ENCODE measurements at places on chromosomes 7 and 10.

GRCh38 chr7:77320137-77320536 is 96.0 kb downstream of the GSAP start:
- no peak for DNase-seq

- DNase-seq = no peak
Observed at GRCh38 chr10:1978584-1978983, 241.3 kb upstream of the ADARB2 start.

- DNase-seq = no peak
Observed at GRCh38 chr7:16929146-16929762, 47.5 kb upstream of the AGR3 start.

GRCh38 chr7:37526623-37527022 is 78.0 kb upstream of the ELMO1 start:
- DNase-seq = no peak

DNA sequence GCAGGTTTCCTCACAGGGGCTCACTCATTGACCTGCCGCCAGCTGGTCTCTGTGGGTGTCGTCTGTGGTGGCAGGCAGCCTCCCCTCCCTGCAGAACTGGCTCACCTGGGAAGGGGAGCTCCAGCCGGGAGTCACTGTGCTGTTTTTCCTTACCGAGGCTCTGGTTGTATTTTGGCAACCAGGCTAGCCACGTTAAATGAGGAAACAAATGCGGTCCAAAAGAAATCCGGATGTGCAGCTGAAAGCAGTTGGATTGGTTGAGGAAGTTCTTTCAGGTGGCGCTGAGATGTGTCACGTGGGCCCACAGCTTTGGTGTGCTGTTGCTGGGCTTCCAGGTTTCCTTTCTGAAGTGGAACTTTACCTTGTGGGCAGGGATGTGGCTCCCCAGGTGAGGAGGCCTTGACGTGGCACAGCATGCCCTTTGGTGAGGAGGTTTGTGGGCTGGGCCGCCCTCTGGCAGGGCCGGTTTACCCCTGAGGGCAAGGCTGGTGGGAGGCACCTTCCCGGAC is 14.2 kb downstream of the MTURN start:
- DNase-seq = no peak

- DNase-seq = no peak
Observed at GRCh38 chr7:43554423-43554822, 28.5 kb upstream of the STK17A start.

DNA sequence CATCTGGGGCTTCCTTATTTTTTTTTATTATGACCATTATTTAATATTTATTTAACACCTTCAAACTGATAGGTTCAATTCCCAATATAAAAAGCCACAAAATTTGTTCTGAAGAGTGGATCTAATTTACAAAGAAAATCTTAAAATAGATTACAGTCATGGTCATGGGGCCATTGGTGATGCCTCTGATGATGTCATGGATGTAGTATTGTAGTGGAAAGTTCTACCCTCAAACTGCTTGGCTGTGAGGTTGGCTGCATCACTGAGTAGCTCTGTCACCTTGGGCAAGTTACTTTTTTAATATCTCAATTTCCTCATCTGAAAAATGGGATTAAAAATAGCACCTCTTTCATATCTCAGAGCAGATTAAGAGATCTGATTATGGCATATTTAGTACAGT is 128.5 kb downstream of the DKK1 start:
- DNase-seq = no peak

- DNase-seq = no peak
Observed at GRCh38 chr7:126689037-126689436, 563.7 kb downstream of the GRM8 start.

GRCh38 chr10:129093641-129094040 is 373.4 kb upstream of the MGMT start:
- DNase-seq = no peak

- DNase-seq = no peak
Observed at GRCh38 chr10:84114088-84114667, 25.1 kb upstream of the GHITM start.

GRCh38 chr7:137658190-137658900 is 188.4 kb downstream of the DGKI start:
- DNase-seq = no peak

- no peak for DNase-seq
Observed at GRCh38 chr7:140526214-140526613, 46.9 kb upstream of the MKRN1 start.

GRCh38 chr7:109259151-109259550 is 689.5 kb downstream of the DNAJB9 start:
- DNase-seq = no peak

DNA sequence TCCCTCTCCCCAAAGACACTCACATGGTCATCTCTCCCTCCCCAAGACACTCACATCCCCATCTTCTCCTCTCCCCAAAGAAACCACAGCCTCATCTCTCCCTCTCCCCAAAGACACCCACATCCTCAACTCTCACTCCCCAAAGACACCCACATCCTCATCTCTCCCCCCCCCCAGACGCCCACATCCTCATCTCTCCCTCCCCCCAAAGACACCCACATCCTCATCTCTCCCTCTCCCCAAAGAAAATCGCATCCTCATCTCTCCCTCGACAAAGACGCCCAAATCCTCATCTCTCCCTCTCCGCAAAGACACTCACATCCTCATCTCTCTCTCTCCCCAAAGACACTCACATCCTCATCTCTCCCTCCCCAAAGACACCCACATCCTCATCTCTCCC is 31.5 kb downstream of the INSIG1 start:
- DNase-seq = no peak

- no peak for DNase-seq
Observed at GRCh38 chr7:105666324-105666723, 85.0 kb upstream of the EFCAB10 start.

GRCh38 chr7:122013065-122013464 is 131.0 kb downstream of the AASS start:
- peak; percentile 4 for DNase-seq

- no peak for DNase-seq
Observed at GRCh38 chr7:97871659-97872024, 566 bp downstream of the ASNS start.

- no peak for DNase-seq
Observed at GRCh38 chr10:100811261-100811660, 65.9 kb downstream of the PAX2 start.

GRCh38 chr10:98536551-98536950 is 89.8 kb upstream of the HPS1 start:
- no peak for DNase-seq

DNA sequence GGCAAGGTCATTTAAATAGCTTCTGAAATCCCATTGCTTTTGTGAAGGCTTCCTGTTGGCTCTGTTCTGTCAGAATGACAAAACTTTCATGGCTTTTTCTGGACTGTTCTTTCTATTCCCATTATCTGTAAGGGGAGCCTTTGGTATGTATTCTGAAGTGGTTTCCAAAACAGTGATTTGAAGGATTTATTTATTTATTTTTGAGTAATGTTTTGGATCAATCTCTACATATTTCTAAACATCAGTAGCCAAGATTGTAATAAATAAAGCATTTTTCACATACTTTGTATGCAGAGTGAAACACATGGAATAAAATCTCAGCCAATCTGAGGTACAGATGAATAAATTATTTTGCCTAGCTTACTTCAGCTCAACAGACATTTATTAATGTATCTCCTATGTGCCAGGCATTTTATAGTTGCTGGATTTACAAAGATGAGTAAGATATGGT is 121.1 kb downstream of the BBS9 start:
- no peak for DNase-seq

DNA sequence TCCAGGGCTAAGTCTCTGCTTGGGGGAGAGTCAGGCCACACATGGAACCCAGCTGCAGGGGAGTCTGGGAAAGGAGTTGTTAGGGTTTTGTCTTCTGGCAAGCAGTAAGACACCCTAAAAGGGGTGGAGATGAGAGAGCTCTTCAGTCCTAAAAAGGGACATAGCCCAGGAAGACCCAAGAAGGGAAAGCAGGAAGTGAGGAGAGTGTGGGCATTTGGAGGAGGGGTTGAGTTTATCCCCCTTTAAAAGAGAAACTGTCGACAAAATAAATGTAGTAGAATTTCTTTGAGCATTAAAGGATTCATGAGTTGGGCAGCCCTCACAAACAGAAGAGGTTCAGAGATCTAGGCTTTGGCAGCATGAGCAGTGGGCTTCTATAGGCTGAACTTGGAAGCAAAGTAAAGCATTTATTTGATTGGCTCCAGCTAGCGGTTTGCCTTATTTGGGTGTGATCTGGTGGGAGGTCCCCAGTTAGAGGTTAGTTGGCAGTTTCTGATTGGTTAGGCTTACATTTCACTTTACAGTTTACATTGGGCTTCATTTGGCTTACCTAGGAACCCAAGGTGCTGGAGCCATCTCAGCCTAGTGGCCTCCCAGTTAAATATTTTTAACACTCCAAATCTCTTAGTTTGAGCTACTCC is 246.7 kb downstream of the CAMK1D start:
- no peak for DNase-seq

GRCh38 chr10:132711613-132712121 is 74.3 kb downstream of the NKX6-2 start:
- no peak for DNase-seq

DNA sequence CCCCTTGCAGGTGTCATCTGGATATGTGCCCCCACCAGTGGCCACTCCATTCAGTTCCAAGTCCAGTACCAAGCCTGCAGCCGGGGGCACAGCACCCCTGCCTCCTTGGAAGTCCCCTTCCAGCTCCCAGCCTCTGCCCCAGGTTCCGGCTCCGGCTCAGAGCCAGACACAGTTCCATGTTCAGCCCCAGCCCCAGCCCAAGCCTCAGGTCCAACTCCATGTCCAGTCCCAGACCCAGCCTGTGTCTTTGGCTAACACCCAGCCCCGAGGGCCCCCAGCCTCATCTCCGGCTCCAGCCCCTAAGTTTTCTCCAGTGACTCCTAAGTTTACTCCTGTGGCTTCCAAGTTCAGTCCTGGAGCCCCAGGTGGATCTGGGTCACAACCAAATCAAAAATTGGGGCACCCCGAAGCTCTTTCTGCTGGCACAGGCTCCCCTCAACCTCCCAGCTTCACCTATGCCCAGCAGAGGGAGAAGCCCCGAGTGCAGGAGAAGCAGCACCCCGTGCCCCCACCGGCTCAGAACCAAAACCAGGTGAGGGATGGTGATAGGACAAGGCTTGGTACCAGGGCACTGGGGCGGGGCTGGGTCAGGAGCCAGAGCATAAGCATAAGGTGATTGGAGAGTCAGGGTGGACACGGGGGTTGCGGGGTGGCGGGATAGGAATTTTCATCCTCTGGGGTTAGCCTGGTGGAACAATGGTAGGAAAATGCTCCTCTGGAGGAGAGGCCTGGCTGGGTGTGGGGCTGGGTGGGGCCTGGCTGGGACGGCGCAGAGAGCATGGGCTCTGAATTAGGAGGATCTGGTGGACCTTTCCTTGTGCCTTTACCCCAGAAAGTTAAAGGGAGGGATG is 1.9 kb downstream of the ZYX start:
- no peak for DNase-seq

DNA sequence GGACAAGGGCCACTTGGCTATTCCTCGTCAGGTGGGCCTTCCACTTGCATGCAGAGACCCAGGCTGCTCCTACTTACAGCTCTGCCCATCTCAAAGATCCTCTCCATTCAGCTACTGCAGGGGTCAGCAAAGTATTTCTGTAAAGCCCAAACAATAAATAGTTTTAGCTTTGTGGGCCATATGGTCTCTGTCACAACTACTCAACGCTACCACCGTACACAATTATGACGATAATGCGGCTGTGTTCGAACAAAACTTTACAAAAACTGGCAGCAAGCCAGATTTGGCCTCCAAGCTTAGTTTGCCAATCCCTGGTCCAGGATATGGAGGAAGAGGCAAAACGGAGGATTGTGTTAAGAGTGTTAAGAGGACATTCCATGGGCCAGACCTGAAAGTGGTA is 12.8 kb downstream of the RAB11FIP2 start:
- DNase-seq = no peak

DNA sequence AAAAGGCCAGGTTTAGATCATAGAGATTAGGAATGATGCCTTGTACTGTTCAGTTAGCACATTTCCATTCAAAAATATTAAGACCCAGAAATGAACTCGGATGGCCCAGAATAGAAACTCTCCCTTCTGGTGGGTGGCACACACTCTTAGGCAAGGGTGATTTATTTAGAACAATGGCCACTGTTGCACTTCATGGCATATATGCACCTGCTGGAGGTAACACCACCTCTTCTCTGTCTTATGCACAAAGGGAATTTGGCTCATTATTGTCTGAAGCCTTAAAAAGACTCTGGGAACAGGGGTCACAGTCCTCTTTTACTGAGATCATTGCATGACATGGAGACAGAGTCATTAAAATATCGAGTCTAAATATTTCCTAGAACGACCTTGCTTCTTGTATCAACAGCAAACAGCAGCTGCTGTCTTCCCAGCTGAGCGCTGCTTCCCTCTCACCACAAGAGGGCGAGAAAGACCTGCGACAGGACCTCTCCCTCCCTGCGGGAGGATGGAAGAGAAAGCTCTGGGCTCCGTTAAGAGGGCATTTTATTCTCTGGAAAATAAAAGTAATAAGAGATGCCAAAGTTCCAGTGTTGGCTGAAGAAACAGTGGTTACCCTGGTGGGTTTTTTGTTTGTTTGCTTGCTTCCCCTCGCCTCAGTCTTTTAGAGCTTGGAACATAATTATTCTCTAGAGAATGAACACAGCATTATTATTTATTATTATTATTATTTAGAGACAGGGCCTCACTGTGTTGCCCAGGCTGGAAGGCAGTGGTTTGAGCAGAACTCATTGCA is 13.5 kb upstream of the BAMBI start:
- DNase-seq = no peak

- DNase-seq = no peak
Observed at GRCh38 chr7:70660819-70661191, 471.1 kb upstream of the GALNT17 start.

GRCh38 chr10:36496758-36497157 is 628.6 kb upstream of the ANKRD30A start:
- DNase-seq = no peak

DNA sequence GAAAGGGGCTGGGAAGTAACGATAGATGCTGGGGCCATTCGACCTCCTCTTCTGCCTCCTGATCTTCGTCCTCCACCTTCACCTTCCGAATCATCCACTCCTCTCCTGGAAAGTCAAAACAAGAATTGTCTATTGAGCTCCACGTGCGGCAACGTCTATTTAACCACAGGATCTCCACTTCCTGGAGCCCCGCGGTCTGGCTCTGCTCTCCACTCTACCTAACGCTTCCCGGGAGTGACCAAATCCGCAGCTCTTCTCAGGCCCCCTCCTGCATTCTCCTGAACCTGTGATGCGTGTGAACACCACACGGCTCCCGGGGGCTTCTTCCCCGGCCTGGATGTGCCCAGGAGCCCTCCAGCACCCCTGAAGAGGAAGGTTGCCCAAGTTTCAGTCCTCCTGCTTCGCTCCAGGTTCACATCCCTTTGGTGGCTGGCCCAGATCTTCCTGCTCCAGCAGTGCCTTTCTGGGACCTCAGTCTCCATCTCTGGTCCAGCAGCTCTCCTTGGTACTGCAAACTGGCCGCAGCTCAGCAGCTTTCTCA is 7.2 kb downstream of the ZNF467 start:
- no peak for DNase-seq
